ENCODE measurements at places on chromosomes 11 and 22.

GRCh38 chr11:118620529-118621070 is 13.2 kb downstream of the PHLDB1 start:
- no peak for DNase-seq

GRCh38 chr11:134945993-134946392 is 534.0 kb upstream of the B3GAT1 start:
- DNase-seq, result no peak

- no peak for DNase-seq
Observed at GRCh38 chr11:1281326-1281973, 28.0 kb downstream of the TOLLIP start.

DNA sequence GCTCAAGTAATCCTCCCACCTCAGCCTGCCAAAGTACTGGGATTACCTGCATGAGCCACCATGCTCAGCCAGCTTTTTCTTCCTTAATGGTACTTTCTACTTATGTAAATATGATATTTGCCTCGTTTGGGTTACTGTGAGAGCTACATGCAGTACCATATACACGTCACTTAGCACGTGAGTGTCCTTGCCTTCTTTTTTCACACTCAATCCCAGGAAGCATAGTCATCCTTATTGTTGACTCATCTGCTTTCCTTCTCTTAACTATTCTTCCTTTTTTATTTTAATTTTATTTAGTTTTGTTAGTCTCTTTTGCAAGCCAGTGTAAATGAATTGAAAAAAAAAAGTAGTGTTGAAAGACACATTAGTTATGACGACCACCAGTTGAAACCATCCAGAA is 205.9 kb downstream of the HIPK3 start:
- DNase-seq, result no peak

DNA sequence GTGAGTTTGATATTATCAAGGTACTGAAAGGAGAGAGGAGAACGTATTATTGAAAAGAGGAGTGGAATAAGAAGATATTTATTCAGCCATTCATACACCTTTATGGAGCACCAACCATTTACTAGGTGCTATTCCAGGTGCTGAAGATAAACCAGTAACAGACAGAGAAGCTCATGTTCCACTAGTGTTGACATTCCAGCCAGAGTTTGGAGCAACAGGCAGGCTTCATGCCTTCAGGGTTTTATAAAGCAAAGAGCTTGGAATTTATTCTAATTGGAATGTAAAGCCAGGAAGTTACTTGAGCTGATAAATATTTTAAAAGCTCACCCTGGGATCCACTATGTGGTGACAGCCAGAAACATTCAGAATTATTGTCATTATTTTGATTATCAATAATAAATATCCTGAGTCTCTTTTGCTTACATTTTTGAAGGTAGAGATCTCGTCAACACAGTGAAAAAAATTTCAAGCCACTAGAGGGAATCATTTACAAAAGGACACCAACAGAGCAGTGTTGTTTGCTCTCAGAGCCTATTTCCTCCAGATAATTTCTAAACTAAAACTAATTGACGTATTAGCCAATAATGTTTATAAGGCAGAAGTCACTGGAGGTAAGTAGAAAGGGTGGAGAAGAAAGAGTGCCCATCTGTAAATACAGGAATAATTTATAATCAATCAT is 172.0 kb downstream of the KCNA4 start:
- DNase-seq, result no peak

GRCh38 chr22:30978304-30978962 is 9.4 kb downstream of the TUG1 start:
- DNase-seq, result no peak
